Activated T-cell treated with anti-CD3 and anti-CD28 coated beads for 24 hours (primary cell): ENCODE measurements at places on chromosomes 7 and 10.

- peak; percentile 3 for DNase-seq
These were observed 55.3 kb upstream of the C7orf33 start for GRCh38 chr7:148535217-148535616.

DNA sequence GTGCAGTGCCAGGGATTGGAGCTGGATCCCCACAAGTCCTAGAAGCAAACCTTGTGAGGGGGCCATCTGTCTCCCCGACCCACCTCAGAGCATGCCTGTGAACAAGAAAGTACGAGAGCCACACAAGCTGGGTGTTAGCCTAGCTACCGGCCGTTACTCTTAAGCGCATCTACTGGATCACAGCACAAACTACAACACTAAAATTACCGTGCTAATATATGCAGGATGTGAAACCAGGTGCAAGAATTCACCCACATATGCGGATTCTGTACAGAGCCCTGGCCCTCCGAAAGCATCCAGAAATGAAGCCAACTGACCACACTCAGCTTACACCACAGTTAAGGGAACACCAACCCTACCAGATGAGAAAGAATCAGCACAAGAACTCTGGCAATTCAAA is 16.0 kb upstream of the PRSS1 start:
- DNase-seq: no peak

DNA sequence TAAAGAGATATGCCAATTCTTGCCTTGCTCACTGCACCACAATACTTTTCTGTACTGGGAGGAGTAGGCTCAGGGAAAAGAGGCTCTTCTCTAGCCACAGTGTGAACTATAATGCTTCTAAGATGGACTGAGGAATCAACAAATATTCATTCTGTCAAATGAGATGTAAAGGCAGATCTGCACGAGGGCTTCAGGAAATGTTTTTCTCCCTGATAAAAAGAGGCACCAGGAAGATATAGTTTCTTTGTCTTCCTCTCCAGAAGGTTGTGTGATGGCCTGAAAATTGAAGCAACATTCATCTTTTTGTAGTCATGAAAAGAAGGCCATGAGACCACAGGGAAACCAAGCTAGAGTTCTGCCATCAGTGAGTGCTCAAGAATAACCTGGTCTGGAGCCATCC is 79.1 kb upstream of the NME8 start:
- no peak for DNase-seq

DNA sequence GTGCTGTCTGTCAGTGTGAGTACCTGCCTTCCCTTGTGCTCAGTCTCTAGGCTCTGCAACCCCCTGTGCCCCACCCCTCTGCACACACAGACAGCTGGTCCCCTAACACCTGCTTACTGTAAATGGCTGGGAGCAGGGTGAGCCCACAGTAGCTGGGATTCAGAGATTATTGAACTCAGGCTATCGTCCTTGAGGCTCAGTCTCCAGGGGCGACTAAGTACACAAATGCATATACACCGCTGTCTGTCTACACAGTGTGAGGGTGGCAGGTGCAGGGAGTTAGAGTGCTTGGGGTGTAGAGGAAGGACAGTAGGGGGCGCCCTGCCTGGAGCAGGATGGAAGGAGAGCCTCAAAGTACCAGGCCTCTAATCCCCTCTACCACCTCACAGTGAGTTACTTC is 12.9 kb downstream of the UPP1 start:
- no peak for DNase-seq

DNA sequence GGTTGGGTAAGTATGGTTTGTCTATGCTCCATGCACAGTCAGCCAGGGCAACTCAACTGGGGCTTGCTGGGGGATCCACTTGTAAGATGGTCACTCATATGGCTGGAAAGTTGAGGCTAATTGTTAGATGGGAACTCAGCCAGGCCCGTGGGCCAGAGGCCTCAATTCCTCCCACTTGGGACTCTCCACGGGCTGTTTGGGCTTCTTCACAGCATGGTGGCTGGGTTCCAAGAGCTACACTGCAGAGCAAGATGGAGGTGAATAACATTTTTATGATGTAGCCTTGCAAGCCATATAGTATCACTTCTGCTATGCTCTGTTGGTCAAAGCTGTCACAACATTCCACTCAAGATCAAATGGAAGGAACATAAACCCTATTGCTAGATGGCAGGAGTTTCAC is 39.2 kb downstream of the ELMO1 start:
- DNase-seq: no peak

GRCh38 chr7:113083816-113084495 is 2.7 kb downstream of the GPR85 start:
- no peak for DNase-seq

- no peak for DNase-seq
These were observed 58.9 kb downstream of the PIP4K2A start for GRCh38 chr10:22655312-22655981.

GRCh38 chr10:122098924-122099323 is 110.0 kb downstream of the TACC2 start:
- no peak for DNase-seq

DNA sequence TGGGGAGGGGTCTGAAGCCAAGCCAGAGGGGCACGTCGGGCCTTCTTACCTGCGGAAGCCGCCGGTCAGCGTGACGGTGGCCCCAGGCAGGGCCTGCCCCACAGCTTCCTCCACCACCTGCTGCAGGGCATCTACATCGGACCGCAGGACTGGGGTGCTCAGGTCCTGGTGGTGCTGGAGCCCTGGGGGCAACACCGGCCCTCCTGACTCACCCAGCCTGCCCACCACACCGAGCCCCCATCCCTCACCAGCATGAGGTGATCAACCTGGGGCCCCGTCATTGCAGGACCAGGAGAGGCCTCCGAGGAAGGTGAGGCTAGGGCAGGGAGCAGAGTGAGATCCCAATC is 8.0 kb downstream of the POLM start:
- no peak for DNase-seq

DNA sequence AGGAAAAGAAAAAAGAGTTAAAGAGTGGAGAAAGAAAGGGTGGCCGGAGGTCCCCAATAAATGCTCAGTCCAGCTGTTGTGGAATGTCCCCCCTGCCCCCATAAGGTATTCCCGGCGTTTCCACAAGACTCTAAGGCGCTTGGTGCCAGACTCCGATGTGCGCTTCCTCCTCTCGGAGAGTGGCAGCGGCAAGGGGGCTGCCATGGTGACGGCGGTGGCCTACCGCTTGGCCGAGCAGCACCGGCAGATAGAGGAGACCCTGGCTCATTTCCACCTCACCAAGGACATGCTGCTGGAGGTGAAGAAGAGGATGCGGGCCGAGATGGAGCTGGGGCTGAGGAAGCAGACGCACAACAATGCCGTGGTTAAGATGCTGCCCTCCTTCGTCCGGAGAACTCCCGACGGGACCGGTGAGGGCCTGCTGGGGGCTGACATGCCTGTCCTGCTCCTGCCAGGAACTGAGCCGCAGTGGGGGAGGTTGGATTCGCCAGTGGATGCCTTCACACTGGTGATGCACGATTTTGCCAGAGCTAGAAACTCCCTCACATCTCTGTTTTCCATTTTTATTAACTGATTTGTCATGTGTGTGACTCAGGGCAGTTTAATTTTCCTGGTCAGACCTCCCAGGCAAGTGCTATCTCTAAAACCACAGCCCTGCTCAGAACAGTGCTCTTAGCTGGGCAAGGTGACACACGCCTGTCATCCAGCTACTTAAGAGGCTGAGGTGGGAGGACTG is 34.2 kb downstream of the TACR2 start:
- no peak for DNase-seq

GRCh38 chr7:39620486-39620885 is 2.9 kb upstream of the RALA start:
- DNase-seq: no peak
